ENCODE measurements at places on chromosomes 16 and 17. TPM values are rescaled to one million over a fixed set of nuclear protein-coding genes. Genes with fewer than 3 reads are reported as not detected.

Gene ANKRD13B
- 6.9 TPM for total RNA-seq

GRCh38 chr17:41906465-41907184 is 12.1 kb downstream of the ACLY start:
- no peak for DNase-seq
- H3K36me3 ChIP-seq, result peaks cover 29% of the 10 kb centered on the region
- H3K27me3 ChIP-seq, result no peaks in the 10 kb centered on the region
- H3K4me3 ChIP-seq, result no peak overlapping the region
- H3K4me1 ChIP-seq, result no peaks in the 10 kb centered on the region
- no peak overlapping the region for H3K27ac ChIP-seq

DNA sequence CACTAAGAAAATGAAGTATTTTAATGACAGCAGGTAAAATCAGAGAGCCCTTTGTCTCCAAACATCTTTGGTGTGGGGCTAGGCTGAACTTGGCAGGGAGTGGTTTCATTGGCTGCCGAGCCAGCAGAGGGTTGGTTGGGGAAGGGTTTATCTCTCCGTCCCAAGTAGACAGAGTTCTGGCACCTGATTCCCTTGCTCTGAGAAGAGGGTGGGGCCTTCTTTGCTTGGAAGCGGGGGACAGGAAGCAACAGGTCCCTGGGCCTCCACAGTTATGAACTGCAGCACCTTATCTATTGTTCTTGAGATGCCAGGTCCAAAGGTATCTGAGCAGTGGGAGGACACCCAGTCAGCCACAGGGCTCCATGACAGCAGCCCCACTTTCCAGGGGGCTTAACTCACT is 12.3 kb upstream of the CDH1 start:
- no peak overlapping the region for H3K27ac ChIP-seq
- no peaks in the 10 kb centered on the region for H3K27me3 ChIP-seq
- no peak overlapping the region for H3K4me3 ChIP-seq
- no peaks in the 10 kb centered on the region for H3K4me1 ChIP-seq
- DNase-seq, result no peak

Gene TMC5
- total RNA-seq, result 0.36 TPM

DNA sequence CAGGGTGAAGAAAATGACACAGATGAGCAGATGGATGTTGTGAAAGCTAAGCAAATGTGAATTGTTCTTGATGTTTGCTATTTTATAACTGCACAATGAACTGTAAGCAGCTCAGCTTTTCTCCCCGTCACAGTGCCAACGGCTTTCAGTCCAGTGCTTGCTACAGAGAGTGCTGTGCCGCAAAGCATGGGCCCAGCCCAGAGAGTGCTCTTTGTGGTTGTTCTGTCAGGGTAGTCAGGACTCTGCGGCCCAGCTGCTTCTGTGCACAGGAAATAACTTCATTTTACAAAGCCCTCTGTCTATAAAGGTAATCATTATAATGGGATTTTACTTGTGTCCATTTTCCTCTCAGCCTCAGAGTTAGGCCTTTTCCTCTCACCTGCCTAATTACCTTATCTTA is 39.1 kb downstream of the CDRT15 start:
- no peak overlapping the region for H3K27ac ChIP-seq
- no peak for DNase-seq
- H3K36me3 ChIP-seq, result peaks cover 3% of the 10 kb centered on the region
- no peaks in the 10 kb centered on the region for H3K27me3 ChIP-seq

DNA sequence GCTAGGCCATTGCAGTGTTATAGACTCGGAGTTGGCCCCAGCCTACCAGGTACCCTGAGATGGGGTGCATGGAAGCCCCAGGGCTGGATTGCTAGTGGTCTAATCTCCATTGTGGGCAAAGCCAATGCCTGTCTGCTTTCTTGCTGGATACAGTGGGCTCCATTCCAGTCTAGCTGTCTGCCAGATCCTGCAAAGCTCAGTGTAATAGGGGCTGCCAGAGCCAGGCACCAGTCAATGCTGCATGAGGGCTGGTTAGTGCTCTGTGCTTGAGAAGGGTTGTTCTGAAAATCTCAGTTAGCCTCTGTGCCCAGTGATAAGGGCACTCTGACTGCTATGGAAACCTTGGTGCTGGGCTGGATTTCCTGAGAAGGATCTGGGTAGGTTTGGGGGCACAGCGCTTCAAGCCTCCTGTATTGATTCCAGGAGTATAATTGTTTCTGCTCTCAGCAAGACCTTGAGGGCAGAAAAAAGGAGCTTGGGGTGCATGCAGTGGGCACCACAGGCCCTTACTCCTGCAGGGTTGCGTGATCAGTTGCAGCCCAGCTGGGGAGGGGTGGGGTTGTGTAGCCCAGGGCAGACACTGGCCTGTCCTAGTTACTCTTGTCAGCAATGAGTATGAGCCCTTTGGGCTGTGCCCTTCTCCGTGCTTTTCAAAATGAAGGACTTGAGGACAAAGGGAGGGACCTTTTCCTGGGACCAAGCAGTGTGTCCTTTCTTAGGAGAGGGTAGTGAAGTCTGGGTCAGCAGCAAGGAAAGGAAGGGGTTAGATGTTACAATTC is 19.0 kb downstream of the SMPD3 start:
- H3K27ac ChIP-seq, result no peak overlapping the region
- H3K4me1 ChIP-seq, result no peaks in the 10 kb centered on the region
- no peaks in the 10 kb centered on the region for H3K27me3 ChIP-seq
- no peak for DNase-seq
- H3K4me3 ChIP-seq, result no peak overlapping the region

GRCh38 chr17:18978050-18978449 is 26.1 kb downstream of the SLC5A10 start:
- H3K27ac ChIP-seq, result no peak overlapping the region
- no peaks in the 10 kb centered on the region for H3K27me3 ChIP-seq
- H3K4me3 ChIP-seq, result no peak overlapping the region
- H3K4me1 ChIP-seq, result no peaks in the 10 kb centered on the region
- no peak for DNase-seq

DNA sequence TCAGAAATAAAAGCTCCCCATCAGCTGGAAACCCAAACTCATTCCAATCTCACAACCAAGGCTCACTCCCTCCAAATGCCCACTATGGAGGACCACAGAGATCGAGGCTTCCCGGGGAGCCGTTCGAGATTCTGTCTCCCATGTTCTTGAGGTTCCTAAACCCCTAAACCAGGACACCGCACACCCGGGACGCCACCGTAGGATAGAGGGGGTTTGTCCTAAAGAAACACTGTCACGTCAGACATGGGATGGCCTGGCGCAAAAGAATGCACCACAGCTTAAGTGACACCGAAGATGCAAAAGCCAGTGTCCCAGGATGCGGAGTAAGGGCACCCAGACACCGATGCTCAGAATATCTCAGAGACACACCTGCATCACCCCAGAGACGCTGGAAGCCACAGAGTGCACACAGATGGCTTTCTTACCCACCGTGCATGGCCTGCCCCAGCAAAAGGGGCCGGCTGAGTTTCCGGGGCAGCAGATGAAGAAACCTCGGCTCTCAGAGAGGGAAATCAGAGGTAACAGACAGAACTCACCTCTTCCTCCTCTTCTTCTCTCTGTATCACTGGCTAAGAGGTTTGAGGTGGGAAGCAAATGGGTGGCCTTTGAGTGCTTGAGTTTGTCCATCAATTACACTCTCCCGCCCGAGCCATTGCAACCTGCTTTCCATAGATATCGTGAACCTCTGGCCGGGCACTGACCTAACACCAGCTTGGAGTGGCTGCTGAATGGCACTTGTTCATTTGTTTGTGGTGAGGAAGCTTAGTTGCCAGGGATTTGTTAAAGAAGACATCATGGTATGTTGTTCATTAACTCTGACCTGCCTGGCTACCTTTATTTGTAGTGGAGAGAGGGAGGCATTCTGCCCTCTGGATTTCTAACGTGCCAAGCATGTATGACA is 65.1 kb upstream of the TNRC6C start:
- peak; percentile 48 for DNase-seq
- H3K4me1 ChIP-seq, result no peaks in the 10 kb centered on the region
- no peaks in the 10 kb centered on the region for H3K27me3 ChIP-seq
- H3K4me3 ChIP-seq, result no peak overlapping the region
